ENCODE measurements at places on chromosomes 7 and 10.

DNA sequence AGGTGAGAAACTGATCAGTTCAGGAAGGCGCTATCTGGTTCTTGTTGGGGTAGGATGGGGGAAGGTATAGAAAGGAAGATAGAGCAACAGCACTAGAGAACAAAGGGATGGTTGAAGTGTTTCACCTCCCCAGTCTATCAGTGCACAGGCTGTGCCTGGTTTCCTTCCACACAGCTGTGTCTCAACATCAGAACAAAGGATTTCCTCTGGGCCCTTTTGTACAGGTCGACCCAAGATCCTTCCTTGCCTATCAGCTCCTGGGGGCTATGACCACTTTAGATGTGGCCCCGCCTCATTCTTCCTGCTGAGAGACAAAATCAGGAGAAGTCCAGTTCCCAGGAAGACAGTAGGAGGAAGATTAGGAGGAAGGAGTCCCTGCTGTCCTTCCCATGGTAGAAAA, 65.6 kb downstream of the NAMPT start:
- DNase-seq, result no peak

DNA sequence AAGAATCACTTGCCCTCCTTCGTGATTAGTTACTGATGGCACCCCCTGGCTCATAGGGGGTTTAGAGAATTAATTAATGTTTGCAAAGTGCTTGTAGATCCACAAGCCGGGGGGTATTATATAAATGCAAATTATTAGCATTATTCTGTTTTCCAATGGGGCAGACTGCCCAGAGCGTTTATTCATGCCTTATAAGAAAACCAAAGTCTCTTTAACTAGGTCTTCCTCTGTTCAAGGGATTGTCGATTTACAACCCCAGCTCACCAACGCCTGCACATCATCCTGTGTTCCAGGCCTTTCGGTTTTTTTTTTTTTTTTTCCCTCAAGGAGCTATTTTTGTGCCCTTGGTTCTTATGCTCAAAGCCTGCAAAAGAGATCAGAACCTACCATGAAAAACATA, 630.7 kb downstream of the PARD3 start:
- DNase-seq, result no peak

GRCh38 chr7:121214657-121215056, 114.1 kb upstream of the WNT16 start:
- DNase-seq, result no peak

- no peak for DNase-seq
Observed at GRCh38 chr10:69407621-69408301, 9.0 kb downstream of the TACR2 start.

DNA sequence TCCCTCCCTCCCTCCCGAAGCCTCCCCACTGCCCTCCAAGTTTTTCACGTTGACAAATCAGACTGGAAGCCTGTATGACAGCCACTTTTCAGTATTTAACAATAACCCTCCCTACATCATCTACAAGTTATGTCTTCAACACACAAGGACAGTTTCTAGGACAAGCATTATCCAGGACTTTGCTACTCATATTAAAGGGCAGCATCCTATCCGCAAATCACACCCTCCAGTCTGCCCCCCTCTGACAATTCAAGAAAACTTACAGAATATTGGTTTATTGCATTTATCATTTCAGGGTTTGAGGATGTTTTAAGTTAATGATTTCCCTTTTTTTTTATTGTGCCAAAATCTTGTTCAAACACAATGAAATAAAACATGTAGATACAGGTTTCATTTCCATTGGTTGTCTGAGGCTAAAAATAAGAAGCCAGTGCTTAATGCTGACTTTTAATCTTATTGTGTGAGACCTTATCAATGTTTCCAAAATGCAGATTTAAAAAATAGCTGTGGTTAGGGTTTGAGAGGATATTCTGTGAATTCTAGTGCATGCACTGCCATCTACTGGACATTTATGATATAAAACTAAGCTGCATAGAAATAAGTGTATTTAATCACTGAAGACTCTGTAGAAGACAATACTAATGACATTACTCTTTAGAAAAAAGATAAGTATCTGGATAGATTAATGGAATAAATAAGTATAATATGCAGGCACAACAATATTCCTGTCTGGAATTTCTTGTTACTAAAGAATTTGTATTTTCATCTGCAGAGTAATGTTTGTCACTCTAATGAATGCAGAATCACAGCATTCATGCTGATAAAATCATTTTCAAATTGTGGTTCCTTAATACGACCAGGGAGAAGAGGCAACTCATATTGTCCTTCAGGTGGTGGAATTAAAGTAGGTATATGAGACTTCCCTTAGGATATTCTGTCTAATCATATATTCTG, 64.1 kb downstream of the CAV1 start:
- DNase-seq, result no peak

DNA sequence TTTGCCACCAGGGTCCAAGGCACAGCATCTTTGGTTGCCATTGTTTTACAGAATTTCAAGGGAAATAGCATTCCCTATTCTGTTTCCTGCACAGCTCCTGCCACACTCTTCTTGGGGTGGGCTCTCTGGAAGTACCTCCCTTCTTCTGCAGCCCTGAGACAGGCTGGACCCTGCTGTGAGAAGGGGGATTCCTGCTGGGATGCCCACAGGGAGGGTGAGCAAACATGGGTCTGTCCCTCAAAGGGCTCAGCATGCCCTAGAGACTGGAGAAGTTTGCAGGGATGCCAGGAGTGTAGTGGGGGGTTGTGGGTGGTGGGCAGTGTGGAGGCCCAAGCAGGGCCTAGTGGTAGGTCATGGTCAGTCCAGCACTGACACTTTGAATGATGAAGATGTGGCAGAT, 222.2 kb upstream of the GPR26 start:
- no peak for DNase-seq

- DNase-seq, result no peak
Observed at GRCh38 chr10:71550628-71551027, 153.9 kb downstream of the CDH23 start.

- DNase-seq, result no peak
Observed at GRCh38 chr7:14018751-14019150, 29.3 kb upstream of the ETV1 start.

DNA sequence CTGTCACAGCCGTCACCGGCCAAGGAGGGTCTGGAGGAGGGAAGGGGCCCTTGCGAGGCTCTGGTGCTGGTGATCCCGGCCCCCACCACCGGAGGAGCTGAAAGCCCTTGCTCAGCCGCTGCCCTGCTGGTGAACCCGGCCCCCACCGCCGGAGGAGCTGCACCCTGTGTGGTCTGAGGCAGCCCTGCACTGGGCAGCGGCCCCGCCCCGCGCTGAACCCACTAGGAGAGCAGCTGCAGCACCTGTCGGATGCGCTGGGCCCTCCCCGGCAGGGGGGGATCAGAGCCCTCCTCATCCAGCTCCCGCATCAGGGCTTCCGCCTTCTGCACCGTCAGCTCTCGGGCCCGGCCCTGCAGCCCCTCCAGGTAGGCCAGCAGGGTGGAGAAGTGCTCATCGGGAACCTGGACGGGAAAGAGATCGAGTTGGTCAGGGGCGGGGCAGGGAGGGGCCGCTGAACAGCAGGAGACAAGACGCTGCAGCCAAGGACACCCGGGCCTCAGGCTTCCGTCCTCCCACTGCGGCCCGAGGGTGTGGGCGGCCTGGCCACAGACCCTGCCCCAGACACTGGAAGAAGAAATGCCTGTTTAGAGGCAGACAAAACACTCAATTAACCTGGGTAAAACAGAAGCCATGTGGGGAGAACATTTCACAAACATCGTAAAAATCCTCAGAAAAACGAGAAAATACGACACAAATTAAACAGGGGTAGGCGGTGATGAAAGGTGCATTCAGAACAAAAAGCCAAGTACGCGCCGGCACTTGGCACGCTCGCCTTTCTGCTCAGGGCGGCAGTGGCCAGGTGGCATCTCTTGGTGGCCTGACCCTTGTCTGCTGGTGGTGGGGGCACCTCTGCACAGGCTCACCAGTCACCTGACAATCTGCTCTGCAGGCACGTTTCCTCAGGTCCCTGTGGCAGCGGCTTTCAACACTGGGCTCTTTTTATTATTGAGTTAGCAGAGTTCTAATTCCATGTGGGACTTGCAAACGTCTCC, 14.7 kb downstream of the CYP2W1 start:
- no peak for DNase-seq

DNA sequence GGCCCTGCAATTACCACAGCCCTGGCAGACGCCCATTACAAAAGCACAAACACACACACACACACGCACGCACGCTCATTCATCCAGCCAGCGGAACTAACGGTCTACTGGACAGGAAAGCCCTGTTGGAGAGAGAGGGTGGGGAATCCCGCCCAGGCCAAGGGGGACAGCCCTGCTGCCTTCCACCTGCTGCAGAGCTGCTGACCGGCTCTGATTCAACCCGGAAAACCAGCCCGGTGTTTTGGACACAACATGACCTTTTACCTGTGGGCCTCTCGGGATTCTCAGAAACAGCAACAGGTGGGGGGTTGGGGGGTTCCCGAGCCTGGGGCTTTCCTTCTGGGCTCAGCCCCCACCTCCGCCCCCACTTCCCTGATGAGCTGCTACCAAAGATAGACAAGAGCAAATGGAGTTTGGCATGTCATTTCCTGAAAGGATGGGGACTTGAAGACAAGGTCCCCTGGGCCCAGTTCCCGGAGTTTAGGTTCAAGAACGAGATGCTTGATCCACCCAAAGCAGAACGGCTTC, 18.5 kb upstream of the SERPINE1 start:
- DNase-seq, result peak; percentile 30

GRCh38 chr10:10758306-10758705, 259.4 kb upstream of the CELF2 start:
- no peak for DNase-seq

Measured in caudate nucleus (tissue), 63 donors.